ENCODE measurements at places on chromosomes 2 and 18. TPM values are rescaled to one million over a fixed set of nuclear protein-coding genes. Genes with fewer than 3 reads are reported as not detected.

HMSD gene
- not detected for total RNA-seq

OTOS gene
- total RNA-seq: not detected

OTX1 gene
- 2.6 TPM for total RNA-seq

TUBA4A gene
- 235 TPM for total RNA-seq

DNA sequence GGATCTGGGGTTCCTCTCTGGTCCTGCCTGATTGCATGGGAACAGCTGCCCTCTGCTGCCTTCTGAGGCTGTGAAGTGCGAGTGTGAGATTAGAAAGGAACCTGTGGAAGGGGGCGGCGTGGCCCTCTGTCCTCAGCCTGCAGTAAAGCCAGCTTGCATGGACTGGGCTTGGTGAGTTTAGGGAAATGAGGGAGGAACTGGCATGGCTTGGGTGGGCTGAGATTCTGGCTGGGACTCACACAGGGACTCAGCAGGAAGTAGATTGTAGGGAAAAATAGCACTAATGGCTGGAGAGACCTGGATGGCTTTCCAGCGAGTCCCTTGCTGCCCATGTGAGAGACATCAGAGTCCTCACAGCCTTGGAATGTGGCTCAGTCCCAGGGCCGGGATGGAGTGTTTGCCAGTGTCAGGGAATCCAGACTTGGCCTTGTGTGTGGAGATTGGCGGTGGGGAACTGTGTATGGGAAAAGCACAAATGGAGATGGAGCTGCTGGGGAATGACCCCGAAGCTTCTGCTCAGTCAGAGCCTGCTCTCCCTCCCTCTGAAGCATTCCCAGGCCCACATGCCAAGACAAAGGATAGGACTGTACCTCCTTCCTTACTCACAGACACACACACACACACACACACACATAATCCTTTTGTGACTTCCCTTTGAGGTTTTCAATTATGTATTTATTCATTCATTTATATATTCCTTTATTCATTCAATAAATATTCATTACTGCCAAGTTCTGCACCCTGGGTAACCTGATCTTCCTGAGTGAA is 115.4 kb downstream of the ACAA2 start:
- no peak for DNase-seq

GRCh38 chr2:207219676-207220501 is 54.1 kb upstream of the KLF7 start:
- peak; percentile 47 for DNase-seq

DNA sequence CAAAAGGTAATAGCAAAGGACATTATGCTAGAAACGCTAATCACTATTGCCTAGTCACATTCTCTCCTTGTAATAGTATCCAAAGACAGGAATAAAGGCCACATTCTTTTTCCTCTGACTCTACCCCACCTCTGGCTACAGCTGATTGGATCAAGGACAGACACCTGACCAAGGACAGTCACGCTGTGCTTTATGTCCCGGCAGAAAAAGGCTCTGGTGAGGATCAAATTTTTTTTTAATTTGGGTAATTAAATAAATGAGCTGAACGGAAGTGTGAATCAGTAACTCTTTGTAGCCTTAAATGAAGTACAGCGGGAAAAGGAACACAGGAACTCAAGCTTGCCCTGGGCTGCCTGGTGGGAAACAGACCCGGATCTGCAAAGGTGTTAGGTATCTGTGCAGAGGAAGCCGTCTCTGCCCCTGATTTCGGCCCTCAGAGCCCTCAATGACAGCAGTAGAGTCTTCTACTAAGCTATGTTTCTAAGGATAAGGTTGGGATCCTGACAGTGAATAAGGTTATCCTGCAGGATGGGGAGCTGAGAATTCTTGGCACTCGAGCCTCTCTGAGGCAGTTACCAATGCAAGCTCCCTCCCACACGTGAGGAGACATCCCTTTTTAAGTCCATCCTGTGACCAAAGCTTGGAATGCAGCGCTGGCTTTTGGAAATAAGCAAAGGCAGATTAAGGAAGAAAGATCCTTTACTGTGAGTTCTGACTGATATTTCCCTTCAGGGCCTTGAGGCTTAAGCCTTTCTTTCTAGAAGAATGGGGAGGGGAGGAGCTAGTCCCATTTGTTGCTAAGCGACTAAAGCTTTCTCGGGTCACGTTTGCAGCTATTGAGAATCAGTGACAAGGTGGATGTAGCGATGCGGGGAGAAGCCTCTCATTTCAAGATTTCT is 37.8 kb upstream of the IKZF2 start:
- peak; percentile 13 for DNase-seq

DNA sequence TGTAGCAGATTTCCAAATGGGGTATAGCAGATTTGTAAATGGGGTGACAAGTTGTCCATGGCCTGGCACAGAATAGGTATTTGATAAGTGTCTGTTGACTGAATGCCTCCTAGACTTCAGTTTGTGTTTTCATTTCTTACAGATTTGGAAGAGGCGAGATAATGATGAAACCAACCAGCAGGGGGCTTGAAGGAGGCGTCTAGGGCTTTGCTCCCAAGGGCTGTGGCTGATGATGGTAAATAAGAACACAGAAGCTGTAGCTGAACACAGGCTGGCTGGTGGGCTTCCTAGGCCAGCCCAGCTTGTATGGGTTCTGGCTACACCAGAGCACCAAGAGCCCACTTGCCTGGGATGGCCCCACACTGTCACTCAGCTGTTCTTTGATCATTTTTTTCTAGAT is 19.4 kb downstream of the SFTPB start:
- DNase-seq: peak; percentile 58

- peak; percentile 32 for DNase-seq
Observed at GRCh38 chr2:182018218-182018617, 32.6 kb downstream of the PPP1R1C start.

- DNase-seq: no peak
Observed at GRCh38 chr2:39715822-39716221, 50.1 kb downstream of the TMEM178A start.

GRCh38 chr2:15908371-15908770 is 32.0 kb upstream of the MYCN start:
- DNase-seq: no peak

- DNase-seq: peak; percentile 51
Observed at GRCh38 chr18:7601246-7601615, 34.1 kb downstream of the PTPRM start.

GRCh38 chr18:54192415-54192814 is 32.1 kb downstream of the MBD2 start:
- DNase-seq: no peak

- no peak for DNase-seq
Observed at GRCh38 chr2:31967790-31968189, 43.0 kb downstream of the MEMO1 start.

- DNase-seq: no peak
Observed at GRCh38 chr2:133937669-133938068, 316.2 kb upstream of the MGAT5 start.

GRCh38 chr2:122636097-122636496 is 880.6 kb downstream of the TSN start:
- peak; percentile 65 for DNase-seq

- DNase-seq: no peak
Observed at GRCh38 chr2:45265336-45265735, 256.1 kb upstream of the SIX2 start.

- no peak for DNase-seq
Observed at GRCh38 chr18:59876310-59876626, 23.5 kb upstream of the PMAIP1 start.

Measured in LHCN-M2 (cell line).